Aorta (tissue), 5 donors: ENCODE measurements at places on chromosomes 2 and 18. TPM values are rescaled to one million over a fixed set of nuclear protein-coding genes. Genes with fewer than 3 reads are reported as not detected.

DNA sequence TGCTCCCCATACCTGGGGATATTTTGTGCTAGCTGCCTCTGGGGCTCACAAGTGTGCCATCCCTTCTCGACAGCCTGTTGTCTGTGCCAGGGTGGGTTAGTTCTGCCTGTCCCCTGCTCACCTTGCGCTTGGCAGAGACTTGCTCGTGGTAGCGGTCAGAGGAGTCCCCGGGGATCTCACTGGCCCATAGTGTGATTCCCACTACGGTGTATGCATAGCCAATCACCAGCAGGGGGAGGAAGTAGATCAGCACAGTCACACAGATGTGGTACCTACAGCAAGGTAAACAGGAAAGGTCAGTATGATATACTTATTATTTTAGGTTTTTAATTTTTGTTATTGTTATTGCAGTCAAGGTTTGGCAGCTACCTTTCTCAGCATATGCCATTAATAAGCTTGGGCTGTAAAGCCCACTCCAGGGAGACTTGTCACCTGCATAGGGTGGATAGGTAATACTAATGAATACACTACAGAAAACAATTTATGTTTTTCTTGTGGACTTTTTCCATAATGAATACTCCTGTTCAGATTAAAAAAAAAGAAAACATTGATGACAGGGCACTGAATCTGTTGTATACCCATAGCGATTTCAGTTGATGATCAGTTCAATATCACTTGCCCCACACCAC is 95.2 kb downstream of the POLE4 start:
- no peak for DNase-seq

The ANKRD29 gene
- polyA plus RNA-seq, result 5.5 TPM

The CNTNAP5 gene
- polyA plus RNA-seq, result not detected

GRCh38 chr2:85698184-85698879 is 4.2 kb downstream of the GNLY start:
- DNase-seq, result no peak

- DNase-seq, result no peak
Measured at GRCh38 chr2:140580532-140581151, 1550.2 kb downstream of the LRP1B start.

DNA sequence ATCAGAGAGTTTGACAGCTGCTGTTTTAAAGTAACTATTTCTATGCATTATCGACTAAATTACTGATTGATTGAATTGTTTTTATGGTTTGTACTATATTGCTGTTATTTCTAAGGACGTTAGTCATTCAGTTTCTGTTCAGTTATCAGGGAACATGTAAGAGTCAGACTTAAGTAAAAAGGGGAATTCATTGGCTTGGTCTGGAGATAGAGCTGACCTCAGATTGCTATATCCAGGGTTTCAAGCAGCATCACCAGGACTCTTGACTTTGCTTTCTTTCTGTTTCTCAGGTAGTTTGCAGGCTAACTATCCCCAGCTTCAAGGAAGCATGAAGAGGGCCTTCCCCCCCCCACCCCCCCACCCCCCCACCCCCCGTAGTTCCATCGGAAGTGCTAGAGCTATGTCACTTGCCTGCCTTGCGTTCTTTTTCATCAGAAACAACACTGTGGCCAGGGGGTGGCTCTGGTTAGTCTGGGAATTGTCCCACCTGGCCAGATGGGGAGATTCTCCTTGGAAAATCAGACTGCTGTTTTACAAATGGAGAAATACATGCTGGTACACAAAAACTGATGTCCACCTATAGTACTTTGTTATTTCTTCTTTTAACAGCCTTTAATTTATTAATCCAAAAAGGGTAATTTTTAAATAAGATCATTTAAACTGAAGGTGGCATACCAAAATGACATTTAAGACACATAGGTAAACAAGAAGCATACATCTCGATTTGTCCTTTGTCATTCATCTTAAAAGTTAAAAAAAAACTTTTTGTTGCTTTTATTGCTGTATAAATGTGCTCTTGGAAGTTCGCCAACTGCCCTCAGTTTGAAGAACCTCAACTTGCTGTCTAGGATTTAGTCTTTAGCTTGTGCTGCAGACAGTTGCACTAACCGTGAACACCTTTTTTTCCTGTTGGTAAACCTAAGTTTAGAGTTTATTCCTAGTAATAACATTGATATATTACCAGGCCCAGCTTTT is 9.4 kb downstream of the SMAD4 start:
- DNase-seq, result no peak

DNA sequence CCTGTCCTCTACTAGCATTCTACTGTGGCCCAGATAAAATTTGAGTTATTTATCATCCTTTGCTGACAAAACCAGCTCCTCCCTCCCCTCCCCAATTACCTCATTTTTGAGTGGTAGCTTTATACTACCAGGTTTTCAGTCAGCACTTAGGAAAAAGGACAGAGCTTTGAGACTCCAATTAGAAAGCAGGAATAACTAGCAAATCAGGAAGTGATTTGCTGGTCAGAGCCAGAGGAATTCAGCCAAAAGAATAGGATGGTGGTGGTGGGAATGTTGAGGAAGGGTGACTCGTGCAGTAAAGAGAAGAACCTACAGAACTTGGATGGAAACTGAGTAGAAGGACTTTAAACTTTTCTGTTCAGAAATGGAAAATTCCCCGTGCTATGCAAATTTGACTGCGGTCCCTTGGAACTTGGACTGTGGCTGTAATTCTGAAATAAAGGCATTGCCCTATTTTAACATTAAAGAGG is 3.7 kb downstream of the MYL12B start:
- no peak for DNase-seq
